ENCODE measurements at places on chromosomes 7 and 10. TPM values are rescaled to one million over a fixed set of nuclear protein-coding genes. Genes with fewer than 3 reads are reported as not detected.
A peak's percentile ranks its signal among the peaks of the same experiment; 100 is the strongest.

DNA sequence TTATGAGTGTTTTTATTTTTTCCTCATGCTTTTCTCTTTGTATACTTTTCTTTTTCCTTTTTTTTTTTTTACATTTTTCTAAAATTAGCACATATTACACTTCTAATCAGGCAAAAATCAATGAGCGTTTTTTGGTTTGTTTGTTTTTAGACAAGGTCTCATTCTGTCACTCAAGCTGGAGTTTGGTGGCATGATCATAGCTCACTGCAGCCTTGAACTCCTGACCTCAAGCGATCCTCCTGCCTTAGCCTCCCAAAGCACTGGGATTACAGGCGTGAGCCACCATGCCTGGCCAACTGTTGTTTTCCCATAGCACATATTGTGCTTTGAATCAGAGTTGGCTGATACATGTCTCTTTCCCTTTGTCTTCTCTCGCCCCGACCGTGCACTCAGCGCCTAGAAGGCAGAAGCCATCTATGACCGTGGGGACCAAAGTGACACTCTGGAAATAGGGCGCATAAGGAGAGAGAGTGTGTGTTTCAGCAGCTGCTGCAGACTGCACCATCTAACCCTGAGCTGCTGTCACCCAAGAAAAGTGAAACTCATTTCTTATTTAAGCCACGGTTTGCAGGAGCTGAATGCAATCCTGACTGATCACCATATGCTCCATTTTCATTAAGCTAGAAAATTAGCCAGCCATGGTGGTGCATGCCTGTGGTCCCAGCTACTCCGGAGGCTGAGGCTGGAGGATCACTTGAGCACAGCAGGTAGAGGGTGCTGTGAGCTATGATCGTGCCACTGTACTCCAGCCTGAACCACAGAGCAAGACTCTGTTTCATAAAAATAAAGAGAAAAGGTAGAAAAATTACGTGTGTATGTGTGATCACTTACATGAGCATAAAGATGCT, 41.4 kb upstream of the GTF2I start:
- no peak for DNase-seq

- DNase-seq: no peak
These were observed 14.5 kb downstream of the ANKIB1 start for GRCh38 chr7:92260248-92260781.

GRCh38 chr7:124662937-124663336, 102.7 kb downstream of the GPR37 start:
- no peak for DNase-seq

The AMZ1 gene
- 0.32 TPM for total RNA-seq

DNA sequence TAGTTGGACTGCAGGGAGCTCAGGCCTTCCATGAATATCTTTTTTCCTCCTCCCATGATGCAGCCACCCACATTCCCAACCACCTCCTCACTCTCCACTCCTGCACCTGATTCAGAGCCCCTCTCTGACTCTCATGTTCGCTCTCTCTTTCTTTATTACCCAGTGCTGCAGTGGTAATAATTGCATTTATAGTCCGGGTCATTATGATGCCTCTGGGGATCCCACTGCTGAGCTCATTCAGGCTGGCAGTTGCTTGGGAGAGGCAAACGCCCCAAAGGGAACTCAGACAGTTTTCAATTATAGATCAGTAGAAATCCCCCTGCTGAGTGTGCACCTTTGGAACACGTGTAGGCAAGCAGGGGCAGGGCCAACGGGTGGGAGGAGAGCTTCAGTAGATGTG, 953.0 kb downstream of the GRID1 start:
- DNase-seq: no peak

- peak; percentile 74 for DNase-seq
These were observed 230.0 kb downstream of the PHF14 start for GRCh38 chr7:11203683-11204082.

Measured in posterior vena cava (tissue), 2 donors.